ENCODE measurements at places on chromosomes 6 and 20.

- no peak for DNase-seq
Observed at GRCh38 chr6:4664117-4664626, 112.0 kb upstream of the CDYL start.

DNA sequence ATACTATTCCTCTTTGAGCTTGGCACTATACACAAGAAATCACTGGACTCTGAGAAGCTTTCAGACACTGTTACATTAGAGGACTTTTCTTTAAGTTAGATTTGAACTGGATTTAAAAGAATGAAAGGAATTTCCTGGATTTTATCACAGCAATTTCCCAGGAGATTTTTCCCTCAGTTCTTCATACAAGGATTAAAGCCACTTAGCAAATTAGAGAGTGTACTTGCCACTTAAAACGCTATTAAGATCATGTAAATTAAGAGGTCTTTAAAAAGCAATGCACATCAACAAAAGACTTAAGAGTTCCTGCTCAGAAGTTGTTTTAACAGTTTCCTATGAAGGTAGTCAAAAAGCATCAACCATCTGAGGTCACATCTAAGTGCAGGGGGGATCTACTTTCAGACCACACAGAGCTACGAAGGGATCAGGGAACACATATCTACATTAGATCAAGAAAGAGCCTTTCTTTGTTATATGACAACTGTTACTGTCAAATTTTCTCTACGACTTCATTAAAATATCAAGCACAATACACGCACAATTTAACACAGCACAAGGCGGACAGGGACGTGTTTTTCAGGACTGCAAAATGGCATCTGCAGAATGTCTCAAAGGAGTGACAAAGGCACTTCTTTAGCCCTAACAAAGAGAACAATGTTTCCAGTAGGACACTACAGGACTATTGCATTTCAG, 65.8 kb downstream of the EPB41L2 start:
- no peak for DNase-seq

DNA sequence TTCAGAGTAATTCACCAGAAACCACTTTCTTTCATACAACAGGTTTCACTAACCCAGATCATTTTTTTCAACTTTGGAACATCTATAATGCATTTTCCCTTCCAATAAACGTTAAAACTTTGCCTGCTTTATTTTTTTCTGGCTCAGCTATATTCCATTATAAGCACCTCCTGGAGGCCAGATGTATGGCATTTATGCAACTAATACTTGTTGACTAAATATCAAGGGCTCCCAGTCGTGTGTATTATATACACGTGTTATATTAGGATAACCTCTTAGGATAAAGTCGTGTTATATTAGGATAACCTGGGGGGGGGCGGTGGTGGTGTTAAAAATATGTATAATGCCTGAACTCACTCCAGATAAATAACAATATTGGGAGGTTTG, 6.7 kb downstream of the OPN5 start:
- no peak for DNase-seq

DNA sequence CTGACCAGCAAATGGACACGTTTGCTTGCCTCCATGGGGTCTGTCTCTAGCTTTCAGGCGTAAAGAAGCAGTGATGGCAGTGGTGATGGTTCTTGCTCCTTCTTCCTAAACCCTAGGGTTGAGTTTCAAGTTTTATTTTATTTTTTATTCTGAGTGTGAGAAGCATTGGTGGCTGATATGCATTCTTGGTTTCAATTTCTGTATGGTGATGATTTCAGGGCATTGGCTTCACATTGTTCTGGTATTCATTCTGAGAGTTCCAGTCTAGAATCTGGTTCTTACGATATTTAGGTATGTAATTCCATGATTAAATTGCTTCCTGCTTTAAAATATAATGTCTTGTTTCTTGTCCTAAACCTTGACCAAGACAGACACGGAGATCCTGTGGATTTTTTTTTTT, 444.5 kb upstream of the IMPG1 start:
- no peak for DNase-seq

- no peak for DNase-seq
Observed at GRCh38 chr6:134658596-134658995, 291.3 kb downstream of the ALDH8A1 start.

DNA sequence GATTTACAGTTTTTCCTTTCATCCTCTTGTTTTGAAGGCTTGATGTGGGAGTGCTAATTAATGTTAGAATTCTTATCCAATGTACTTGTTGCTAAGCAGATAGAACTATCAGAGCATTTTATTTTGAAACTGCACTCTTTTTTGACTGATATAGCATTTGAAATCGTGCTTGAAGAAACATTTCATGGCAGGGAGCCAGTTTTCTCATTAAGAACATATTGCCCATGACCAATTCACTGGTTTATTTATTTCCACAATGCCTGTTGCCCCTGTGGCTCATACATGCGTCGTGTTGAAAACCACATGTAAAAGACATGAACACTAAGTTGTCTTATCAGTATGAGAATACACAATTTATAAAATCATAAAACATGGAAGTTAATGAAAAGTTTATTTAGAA, 479.7 kb upstream of the FLRT3 start:
- DNase-seq = no peak

DNA sequence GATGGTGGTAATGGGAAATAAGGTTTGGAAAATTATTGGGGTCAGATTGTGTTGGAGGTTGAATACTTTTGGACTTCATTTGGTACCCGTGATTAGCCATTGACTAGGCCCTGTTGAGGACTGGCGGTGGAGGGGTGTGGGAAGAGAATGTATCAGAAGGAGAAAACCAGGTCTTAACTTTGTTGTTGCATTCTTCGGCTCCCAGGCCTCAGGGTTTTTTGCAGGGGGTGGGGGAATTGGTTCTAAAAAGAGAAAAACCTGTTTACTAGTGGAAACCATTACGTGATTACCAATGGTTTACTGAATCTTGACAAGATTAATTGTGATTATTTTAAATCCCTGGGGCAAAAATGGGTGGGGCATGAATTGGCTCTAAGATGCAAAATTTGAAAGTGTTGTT, 85.1 kb downstream of the PHF20 start:
- DNase-seq = no peak

DNA sequence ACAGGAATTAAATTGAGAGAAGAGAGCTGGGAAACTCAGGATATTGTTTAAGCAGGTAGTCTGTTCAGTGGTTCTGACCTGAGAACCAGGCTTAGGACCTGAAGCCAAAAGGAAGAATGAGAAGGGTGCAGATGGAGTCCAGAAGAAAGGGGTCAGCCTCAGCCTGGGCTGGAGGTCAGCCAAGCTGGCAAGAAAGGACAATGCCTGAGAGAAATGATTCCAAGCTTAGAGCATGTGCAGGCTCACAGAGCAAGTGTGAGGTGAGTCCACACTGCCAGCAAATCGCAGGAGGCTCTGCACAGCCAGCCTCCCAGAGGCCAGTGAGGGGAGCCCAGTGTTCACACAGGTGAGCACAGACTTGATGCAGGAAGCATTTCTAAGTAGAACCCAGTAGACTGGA, 47.3 kb downstream of the DAAM2 start:
- DNase-seq = no peak

DNA sequence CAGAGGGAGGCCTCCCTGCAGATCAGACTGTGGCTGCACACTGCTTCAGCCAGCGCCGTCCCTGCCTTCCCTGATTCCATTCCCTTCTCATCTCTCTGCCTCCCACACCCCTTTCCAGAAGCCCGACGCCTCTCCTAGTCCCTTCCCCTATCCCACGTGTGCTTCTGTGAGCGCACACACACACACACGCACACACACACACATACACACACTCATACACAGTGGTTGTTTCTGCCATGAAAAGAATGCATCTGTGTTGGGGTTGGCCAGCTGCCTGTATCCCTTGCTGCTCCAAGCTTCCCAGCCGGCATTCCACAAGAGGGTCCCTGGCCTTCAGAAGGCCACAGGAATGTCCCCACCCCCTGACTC, 51.7 kb downstream of the MOCS1 start:
- no peak for DNase-seq

GRCh38 chr6:130975325-130975724, 87.7 kb downstream of the EPB41L2 start:
- no peak for DNase-seq

GRCh38 chr6:32216998-32217397, 6.9 kb downstream of the NOTCH4 start:
- no peak for DNase-seq

GRCh38 chr20:34875642-34876405, 588 bp upstream of the ACSS2 start:
- peak; percentile 87 for DNase-seq

DNA sequence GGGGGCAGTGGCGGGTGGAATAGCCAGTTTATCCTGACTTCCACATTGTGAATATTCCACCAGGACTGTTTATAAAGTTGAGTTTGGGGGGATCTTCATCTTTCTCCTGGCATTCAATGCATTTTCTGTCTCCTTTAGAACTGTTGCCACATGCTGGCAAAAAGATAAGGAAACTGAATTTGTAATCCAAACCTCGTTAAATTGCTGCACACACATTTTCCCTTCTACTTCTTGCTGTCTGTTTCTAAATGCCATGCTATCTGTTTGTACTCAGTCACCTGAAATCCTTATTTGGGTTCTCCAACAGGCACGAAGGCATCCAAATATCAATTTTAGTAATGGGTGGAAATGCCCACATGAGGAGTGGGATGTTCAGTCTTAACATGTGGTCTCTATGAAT, 180.2 kb upstream of the CCN2 start:
- no peak for DNase-seq

DNA sequence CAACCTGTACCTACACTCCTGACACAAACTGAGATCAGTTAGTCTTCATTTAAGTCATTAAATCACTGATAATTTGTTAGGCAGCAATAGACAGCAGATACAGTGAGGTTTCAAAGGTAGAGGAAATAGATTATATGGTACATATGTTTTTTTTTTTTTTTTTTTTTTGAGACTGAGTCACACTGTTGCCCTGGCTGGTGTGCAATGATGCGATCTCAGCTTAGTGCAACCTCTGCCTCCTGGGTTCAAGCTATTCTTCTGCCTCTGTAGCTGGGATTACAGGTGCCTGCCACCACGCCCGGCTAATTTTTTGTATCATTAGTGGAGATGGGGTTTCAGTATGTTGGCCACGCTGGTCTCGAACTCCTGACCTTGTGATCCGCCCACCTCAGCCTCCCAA, 38.2 kb upstream of the KIF13A start:
- DNase-seq = no peak

DNA sequence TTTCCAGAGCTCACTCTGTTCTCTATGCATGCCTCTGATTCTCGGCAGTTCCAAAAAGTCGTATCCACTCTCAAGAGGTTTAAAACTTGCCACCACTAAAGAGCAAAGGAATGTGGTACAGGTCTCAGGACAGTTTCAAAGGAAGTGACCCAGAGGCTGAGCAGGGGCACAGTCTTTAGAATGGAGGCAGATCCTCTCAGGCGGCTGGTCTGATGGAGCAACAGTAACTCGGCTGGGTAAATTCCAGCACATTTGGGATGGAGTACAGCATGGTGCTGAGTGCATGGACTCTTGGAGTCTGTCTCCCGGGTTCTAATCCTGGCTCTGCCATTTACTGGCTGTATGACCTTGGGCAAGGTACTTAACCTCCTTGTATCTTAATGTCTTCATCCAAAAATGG, 88.1 kb upstream of the BACH2 start:
- DNase-seq = no peak

GRCh38 chr6:96013531-96013930, 2.2 kb upstream of the FUT9 start:
- DNase-seq = no peak

DNA sequence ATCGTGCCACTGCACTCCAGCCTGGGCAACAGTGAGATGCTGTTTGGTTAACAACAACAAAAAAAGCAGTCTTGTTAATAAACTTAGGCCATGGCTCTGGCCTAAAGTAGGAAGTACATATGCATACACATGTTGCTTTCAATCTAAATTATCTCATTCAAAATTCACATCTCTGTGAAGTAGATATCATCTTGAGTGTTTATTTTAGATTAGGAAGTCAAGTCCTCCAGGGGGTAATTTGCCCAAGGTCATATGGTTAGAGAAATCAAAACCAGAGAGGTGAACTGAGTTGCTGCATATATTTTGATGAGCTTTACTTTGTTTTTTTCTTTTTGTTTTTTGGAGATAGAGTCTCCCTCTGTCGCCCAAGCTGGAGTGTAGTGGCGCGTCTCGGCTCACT, 52.8 kb downstream of the B4GALT5 start:
- DNase-seq = no peak

GRCh38 chr20:49752201-49752903, 38.7 kb upstream of the B4GALT5 start:
- DNase-seq = no peak

DNA sequence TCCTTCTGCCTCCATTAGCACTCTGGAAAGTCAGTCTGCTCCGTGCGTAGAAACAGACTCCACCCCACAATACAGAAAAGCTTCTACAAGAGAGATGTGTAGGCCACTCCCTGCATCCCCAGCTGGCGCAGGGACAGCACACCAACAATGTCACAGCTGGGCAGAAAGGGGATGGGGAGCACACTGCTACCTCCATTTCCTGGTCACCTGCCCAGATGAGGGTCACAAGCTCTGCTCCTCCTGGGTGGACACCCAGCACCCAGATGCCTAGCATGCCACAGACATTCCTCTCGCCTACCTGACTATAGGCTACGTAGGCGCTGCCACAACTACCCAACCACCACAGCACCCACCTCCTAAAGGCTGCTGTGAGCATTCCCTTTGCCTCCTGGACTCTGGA, 12.2 kb downstream of the BEND3 start:
- no peak for DNase-seq

DNA sequence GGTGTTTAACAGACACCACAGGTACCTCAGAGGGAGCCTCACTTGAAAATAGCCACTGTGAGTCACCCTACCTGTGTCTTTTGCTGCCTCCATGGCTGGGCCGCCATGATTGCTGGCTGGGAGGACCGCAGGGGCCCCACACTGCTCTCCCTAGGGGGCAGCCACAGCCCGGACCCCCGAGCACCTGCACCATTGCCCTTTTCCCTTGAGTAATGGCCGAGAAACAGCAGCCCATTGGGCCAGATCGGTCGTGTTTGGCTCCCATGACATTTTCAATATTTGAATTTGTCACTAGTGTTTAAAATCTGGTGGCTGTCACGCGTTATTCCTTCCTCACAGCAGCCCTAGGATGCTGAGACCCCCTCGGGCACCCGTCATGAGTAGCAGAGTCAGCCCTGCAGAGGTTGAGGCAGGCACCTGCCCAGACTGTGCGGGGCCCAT, 6.7 kb downstream of the ZBP1 start:
- no peak for DNase-seq

GRCh38 chr20:2653556-2654383, 1.3 kb downstream of the NOP56 start:
- DNase-seq = no peak

GRCh38 chr6:127342296-127342945, 988 bp downstream of the ECHDC1 start:
- DNase-seq = peak; percentile 18

Data from NCI-H1092 (cell line).